Fibroblast of skin of right quadriceps (primary cell): ENCODE measurements at places on chromosomes 5 and 9.

DNA sequence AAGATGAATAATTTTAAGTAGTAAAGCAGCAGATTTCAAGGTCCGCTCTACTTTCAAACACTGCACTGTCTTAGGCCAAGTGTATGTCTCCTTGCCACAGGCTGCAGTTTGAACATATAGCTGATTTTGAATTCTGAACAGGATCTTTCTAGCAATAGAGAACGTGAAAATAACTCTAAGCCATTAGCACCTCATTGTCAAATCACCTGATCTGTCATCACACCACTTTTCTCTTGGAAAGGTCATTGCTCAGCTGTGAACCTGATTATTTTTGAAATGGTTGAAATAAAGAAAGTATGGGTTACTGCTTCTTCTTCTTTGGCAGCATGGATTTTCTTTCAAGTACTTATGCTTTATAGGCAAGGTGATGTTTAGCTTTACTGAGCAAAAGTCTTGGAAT, 357.0 kb upstream of the RORB start:
- DNase-seq, result no peak

DNA sequence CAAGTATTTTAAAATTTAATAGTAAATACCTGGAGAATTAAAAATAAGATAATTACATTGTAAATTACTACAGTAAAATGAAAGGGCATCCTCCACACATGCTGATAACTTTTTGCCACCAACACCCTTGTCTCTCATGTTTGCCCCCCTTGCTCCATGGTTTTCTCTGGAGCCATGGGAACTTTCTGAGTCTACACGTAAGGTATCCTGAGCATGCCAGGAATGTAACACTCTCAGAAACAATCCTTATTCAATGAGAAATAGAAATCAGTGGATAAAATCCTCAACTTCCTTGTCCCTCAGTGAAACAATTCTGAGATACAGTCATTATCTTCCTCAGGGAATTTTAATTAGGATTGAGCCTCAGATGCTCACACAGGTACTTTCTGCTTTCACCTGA, 108.9 kb downstream of the IZUMO3 start:
- DNase-seq, result peak; percentile 53

DNA sequence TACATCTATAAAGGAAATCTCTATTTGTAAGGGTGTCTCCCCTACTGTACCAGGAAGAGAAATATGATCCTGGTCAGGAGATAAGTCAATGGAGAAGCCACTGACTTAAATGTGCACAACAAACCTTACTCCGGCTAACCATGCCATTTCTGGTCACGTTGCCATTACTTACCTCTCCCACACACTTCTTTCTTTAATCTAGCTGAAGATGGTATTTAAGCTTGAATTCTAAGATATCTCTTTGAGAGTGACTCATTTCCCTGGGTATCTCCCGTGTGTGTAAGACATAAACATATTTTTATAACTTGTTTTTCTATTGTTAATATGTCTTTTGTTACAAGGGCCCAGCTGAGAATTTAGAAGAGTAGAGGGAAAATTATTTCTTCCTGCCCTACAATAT, 296.6 kb downstream of the SEMA5A start:
- no peak for DNase-seq

DNA sequence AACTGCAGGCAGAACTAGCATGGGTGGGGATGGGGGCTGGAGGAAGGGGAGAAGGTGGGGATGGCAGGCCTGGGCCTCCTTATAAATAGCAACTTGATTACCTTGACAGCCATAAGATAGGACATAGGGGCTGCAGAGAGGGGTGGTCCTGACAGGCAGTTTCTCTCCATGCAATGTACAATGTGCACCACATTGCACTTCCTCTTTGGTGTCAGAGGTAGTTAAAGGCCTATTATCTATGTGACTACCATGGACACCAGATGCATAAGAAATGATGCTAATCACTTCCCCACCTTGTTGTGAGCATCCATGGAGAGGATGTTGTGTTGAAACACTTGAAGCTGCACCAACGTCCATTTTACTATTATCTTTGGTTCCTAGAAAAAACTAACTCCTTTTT, 20.2 kb upstream of the SUB1 start:
- no peak for DNase-seq

- DNase-seq, result no peak
These were observed 616.7 kb upstream of the DAB2 start for GRCh38 chr5:40041452-40041851.

- no peak for DNase-seq
These were observed 51.8 kb downstream of the SLC1A3 start for GRCh38 chr5:36658038-36658756.

GRCh38 chr9:110912419-110913291, 125.6 kb downstream of the LPAR1 start:
- no peak for DNase-seq

GRCh38 chr5:80034962-80035821, at the start of gene THBS4:
Gene THBS4, plus strand, starts transcription at chr5:80035348. Its CDS starts 190 bp downstream, at chr5:80035538.
- DNase-seq, result no peak

DNA sequence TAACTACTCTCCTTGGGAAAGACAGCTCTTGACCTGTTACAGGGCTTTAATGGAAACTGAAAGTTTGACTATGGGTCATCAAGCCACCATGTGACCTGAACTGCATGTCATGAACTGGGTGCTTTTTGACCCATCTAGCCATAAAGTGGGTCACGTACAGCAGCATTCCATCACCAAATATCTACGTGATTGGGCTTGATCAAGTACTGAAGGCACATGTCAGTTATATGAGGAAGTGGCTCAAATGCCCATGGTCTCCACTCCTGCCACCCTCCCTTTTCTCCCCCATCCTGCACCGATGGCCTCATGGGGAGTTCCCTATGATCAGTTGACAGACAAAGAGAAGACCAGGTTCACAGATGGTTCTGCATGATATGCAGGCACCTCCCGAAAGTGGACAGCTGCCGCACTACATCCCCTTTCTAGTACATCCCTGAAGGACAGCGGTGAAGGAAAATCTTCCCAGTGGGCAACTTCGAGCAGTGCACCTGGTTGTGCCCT, 7.3 kb upstream of the FCN1 start:
- DNase-seq, result no peak

DNA sequence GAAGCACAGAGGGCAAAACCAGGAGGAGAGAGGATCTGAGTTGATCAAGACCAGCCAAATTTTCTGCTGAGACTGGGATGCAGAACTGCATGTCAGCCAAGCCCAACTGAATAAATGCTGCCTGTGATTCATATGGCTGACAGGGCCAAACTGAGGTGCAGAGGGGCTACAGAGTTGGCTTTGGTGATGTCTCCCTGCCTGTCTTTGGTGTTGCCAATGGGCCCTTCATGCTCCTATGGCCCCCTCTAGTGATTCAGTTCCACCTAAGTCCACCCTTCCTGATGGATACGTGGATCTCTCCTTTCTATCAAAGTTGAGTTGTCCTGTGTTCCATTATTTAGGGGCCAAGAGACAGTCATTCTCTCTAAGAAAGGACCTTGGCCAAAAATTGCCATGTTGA, 163.6 kb upstream of the TLE4 start:
- DNase-seq, result peak; percentile 12

- DNase-seq, result no peak
These were observed 54.5 kb downstream of the C9orf152 start for GRCh38 chr9:110153431-110153830.

DNA sequence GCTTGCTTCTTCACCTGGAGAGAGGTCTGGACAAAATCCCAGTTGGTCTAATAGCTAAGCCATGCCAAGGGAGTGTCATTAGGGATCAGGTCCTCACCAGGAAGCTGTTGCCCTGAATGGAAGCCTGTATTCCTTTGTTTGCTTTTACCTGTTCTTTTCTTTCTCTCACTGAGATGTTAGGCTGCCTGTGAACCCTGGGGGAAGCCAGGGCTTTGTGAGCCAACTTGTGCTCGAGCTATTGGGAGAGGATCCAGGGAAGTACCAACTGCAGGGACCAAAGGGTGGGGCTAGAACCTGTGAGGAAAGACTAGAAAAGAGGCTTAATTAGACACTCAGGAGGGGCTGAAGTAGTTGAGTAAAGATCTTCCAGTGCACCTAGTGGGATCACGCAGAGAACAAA, 451.2 kb upstream of the TLE4 start:
- no peak for DNase-seq

DNA sequence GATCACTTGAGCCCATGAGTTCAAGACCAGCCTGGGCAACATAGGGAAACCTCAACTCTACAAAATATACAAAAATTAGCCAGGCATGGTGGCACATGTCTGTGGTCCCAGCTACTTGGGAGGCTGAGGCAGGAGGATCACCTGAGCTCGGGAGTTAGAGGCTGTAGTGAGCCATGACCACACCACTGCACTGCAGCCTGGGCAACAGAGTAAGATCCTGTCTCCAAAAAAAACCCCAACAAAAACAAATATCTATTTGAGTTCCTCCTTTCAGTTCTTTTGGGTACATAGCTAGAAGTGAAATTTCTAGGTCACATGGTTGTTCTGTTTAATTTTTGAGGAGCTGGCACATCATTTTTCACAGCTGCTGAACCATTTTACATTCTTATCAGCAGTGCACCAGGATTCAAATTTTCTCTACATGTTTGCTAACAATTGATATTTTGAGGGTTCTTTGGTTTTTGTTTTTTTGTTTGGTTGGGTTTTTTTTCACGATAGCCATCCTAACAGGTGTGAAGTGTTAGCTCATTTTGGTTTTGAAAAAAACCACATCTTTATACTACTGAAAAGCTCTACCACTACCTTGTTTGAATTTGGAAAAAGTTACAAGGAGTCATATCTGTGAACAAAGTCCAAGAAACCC, 176.9 kb upstream of the SLC12A2 start:
- no peak for DNase-seq

GRCh38 chr5:76836585-76836984, 13.2 kb upstream of the S100Z start:
- DNase-seq, result no peak

- DNase-seq, result peak; percentile 56
These were observed 106.7 kb downstream of the SMIM15 start for GRCh38 chr5:61055434-61056006.

GRCh38 chr5:80837679-80838078, 122.5 kb upstream of the RASGRF2 start:
- DNase-seq, result no peak

DNA sequence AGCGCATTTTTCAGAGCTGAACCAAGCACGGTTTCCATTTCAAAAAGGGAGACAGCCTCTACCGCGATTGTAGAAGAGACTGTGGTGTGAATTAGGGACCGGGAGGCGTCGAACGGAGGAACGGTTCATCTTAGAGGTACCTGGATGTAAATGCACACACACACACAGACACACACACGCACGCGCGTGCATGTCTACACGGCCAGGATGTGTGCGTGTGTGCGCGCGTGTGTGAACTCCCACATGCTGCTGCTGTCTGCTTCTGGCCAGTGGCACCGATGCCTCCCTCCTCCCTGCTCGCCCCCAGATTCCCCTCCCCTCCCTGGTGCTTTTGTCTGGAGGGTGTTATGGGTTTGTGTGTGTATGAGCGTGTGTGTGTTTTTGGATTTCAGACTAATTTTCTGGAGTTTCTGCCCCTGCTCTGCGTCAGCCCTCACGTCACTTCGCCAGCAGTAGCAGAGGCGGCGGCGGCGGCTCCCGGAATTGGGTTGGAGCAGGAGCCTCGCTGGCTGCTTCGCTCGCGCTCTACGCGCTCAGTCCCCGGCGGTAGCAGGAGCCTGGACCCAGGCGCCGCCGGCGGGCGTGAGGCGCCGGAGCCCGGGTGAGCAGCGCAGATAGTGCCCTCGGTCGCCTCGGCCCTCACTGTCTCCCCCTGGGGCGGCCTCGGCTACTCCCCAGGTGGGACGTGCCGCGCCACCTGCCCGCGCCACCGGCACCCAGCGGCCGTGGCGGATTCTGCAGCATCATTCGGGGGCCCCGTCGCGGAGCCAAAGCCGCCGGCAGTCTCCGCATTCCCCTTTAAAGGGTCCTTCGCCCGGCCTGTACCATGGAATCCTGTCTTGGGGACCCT, at the start of gene NTRK2:
TSS of gene NTRK2 (plus strand) at position 442 of the 850 bp plus-strand sequence. CDS start 1,020 bp downstream, outside the sequence.
- DNase-seq, result peak; percentile 23

- no peak for DNase-seq
These were observed 71.1 kb downstream of the CACNA1B start for GRCh38 chr9:137948642-137949041.

- DNase-seq, result peak; percentile 74
These were observed 7.6 kb upstream of the BARX1 start for GRCh38 chr9:93962561-93963440.

GRCh38 chr5:139393497-139394122, 1.3 kb downstream of the PROB1 start:
- no peak for DNase-seq

- DNase-seq, result no peak
These were observed 14.4 kb upstream of the MEIKIN start for GRCh38 chr5:131959906-131960305.

DNA sequence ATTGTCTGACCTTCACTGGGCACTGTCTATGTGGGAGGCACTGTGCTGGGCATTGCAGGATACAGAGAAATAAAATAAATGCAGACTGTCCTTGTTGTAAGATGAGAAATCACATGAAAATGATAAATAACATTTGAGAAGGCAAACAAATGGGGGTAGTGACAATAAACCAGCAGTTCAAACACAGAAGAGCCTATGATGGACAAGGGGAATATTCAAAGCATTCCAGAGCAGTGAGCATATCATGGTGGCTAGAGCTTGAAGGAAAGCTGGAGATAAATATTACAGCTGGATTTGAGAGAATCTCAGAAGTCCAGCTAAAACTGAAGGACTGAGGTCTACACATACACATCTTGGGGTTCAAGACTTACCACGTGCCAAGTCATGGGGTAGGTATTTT, 209.9 kb downstream of the ASTN2 start:
- DNase-seq, result no peak

GRCh38 chr9:117355542-117355941, 59.3 kb downstream of the ASTN2 start:
- DNase-seq, result no peak

GRCh38 chr5:127440831-127441230, 76.6 kb upstream of the PRRC1 start:
- peak; percentile 14 for DNase-seq

DNA sequence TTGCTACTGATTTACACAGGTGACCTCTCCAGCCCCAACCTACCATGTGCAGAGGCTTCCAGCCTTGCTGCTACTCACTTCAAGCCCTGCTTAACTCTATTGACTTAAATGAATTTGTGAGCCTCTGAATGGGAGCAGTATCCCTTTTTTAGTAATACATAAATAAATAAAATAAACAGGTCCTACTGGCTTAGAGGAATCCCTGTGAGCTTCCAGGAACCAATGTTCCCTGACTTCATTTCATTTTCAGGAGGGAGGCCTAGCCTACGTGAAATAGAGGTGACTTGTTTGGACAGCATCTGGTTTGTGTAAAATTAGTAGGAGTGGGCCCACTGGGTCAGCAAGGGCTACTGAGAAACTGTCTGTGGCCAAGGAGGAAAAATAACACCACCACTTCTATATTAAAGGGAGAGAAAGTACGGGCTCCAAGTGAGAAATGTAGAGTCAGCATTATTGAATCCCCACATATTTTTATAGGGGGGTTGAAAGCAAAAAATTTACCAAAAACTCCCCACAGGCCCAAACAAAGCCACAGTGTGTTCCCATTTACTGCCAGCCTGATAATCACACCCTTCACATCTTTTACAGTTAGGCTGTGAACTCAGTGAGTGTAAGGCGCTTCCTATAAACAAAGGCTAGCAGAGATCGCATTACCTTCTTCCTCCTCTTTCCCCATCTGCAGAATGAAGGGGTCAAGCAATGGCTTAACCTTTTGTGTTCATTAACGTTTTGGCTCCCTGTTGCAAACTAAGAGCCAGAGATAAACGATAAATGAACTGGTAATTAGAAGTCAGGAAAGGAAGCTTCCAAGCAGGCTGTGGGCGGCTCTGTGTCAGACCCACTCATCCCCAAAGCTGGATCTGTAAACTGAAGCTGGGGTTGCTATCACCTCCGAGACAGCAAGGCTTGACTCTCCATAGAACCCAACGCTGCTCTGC, 138.8 kb upstream of the LIFR start:
- no peak for DNase-seq
